CD4-positive, alpha-beta T cell treated with Interleukin-10 for 1 hour (primary cell): ENCODE measurements at places on chromosomes 11 and 22.

GRCh38 chr11:37336401-37336800, 738.4 kb upstream of the RAG2 start:
- DNase-seq = no peak

GRCh38 chr11:19499026-19499669, 213.5 kb upstream of the NAV2 start:
- DNase-seq = no peak

- no peak for DNase-seq
Measured at GRCh38 chr11:14288189-14288935, 70.6 kb downstream of the RRAS2 start.

- DNase-seq = no peak
Measured at GRCh38 chr11:66548041-66548440, 1.3 kb downstream of the ACTN3 start.

DNA sequence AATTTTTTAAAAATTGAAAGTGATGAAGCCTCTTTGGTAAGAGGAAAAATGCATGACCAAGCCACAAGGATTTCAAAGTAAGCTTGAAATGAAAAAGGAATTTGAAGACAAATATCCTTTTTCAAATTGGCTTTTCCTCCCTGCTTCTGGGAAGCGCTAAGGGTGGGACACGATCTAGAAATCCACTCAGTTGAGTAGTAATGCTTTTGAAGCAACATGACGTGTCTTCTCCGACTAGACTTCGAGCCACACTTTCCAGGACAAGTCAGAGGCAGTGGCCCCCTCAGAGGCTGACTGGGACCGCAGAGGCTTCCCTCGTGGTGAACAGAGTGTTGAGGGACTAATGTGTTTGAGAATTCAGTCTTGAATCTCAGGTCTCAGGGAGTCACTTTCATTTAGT, 39.8 kb downstream of the KREMEN1 start:
- DNase-seq = no peak

- DNase-seq = no peak
Measured at GRCh38 chr11:12266132-12266531, 111.2 kb upstream of the PARVA start.

DNA sequence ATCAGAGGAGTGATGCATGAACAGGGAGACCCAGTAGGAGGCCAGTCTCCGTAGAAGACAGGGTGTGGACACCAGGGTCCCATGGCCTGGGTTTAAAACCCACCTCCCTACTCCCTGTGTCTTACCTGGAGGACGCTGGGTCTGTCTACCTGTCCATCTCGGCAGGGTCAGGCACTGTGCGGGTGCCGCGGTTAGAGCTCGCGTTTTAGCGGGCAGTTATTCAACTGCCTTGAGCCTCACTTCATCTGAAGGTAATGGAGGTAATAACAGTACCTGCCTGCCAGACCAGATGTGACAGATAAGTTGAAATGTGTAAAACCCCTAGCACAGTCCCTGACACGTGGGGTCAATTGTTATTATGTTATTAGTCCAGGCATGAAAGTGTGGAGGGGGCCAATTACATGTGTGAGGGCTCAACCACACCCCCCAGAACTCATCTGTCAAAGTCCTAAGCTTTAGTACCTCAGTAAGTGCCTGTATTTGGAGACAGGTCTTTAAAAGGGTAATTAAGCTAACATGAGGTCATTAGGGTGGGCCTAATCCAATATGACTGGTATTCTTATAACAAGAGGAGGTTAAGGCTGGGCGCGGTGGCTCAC, 8.1 kb upstream of the UPK3A start:
- DNase-seq = no peak

- DNase-seq = no peak
Measured at GRCh38 chr11:76625472-76626186, 44.9 kb downstream of the LRRC32 start.

GRCh38 chr11:64750361-64751054, 6.6 kb upstream of the RASGRP2 start:
- DNase-seq = no peak

GRCh38 chr11:116059919-116060318, 555.7 kb upstream of the CADM1 start:
- no peak for DNase-seq

DNA sequence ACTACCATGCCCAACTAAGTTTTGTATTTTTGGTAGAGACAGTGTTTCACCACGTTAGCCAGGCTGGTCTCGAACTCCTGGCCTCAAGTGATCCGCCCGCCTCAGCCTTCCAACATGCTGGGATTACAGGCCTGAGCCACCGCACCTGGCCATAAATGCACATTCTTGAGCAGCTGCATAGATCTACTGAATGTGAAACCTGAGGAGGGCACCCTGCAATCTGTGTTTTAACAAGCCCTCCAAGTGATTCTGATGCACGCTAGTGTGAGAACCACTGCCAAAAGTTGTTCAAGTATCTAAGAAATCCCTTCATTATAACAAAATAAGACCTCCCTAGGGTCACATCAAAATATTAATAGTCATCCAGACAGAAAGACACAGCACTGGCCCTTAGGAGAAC, 89.3 kb downstream of the RDX start:
- no peak for DNase-seq

- no peak for DNase-seq
Measured at GRCh38 chr22:46650078-46650810, 30.1 kb downstream of the GRAMD4 start.

- no peak for DNase-seq
Measured at GRCh38 chr11:112822478-112823274, 138.5 kb upstream of the NCAM1 start.

DNA sequence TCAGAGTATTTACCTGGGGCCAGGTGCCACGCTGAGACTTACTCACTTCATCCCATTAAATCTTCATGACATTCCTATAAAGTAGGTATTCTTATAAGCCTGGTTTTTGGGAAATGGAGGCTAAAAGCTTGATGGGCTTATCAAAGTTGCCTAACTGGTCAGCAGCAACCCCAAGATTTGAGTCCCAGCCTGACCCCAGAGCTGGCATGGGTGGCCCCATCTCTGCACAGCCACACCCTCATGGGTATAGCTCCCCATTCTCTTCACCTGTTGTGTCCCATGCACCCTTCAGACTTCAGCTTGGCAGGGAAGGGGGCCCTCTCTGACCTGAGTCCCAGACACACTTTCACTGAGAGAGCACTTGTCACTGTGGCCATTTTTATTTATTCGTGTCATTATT, 37.4 kb upstream of the TP53I11 start:
- DNase-seq = no peak

- DNase-seq = no peak
Measured at GRCh38 chr11:35491231-35491871, 34.1 kb downstream of the PAMR1 start.

- no peak for DNase-seq
Measured at GRCh38 chr11:125367710-125368109, 128.4 kb downstream of the FEZ1 start.

- no peak for DNase-seq
Measured at GRCh38 chr11:21385669-21386440, 716.5 kb downstream of the NELL1 start.

DNA sequence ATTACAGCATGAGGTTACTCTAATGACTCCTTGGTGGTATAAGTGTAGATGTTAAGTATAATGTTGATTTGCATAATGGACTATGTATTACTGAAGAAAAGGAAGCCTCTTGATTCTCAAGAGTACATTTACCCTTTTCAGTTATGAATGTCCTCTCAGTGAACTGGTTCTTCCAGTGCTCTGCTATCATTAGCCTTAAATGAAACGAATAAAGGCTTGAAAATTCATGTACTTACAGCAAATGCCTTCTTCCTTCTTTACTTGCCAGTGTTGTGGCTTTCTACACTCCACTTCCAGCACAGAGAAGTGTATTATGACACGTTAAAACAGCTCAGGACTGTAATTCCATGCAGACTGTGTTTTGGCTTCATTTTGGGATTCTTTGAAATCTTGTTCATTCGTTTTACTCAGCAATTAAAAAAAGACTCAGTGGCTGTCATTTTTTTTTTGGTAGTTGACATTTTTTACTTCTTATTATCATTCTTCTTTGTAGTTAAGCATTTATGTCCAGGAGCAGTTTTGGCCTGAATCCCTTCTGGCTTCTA, 96.9 kb downstream of the MTMR3 start:
- DNase-seq = no peak
